ENCODE measurements at places on chromosomes 3 and 15.

GRCh38 chr3:88863196-88863595 lies 244.2 kb upstream of the EPHA3 start:
- no peak for DNase-seq

DNA sequence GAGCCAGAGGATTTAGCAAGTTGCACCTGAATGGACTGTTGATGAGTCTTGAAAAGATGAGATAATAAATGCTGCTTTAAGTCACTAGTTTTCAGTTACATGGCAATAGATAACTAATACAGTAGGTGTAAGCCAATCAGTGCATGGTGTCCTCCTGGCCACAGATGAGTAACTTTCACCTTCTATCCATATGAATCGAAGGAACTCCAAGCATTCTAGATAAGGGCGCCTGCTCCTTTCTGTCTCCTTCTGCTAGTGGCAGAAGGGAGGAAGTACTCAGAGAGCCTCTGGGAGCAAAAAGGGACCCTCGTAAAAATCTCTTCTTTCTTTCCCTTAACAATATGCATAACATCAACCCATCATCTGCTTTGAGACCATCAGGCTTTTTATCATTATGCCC lies 37.3 kb downstream of the TM6SF1 start:
- DNase-seq = no peak

- no peak for DNase-seq
Measured at GRCh38 chr3:170634663-170635384, 48.9 kb upstream of the SLC7A14 start.

- DNase-seq = no peak
Measured at GRCh38 chr3:2082871-2083480, 15.7 kb upstream of the CNTN4 start.

DNA sequence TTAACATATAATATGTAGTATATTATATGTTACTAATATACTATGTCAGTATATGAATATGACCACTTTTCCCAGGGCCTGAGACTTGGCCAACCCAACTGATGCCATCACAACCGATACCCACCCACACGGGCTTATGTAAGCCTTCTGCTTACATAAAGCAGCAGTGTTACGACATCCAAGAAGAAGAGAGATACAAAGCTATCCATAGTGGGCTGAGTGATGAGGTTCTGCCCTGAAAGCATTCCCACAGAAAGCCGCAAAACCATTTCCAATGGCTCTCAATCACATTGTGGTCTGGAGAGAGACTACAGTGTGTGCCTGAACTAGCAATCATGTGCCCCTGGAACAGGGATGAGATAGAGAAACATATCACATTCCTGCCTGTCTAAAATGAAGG lies 177.9 kb downstream of the PLOD2 start:
- no peak for DNase-seq

DNA sequence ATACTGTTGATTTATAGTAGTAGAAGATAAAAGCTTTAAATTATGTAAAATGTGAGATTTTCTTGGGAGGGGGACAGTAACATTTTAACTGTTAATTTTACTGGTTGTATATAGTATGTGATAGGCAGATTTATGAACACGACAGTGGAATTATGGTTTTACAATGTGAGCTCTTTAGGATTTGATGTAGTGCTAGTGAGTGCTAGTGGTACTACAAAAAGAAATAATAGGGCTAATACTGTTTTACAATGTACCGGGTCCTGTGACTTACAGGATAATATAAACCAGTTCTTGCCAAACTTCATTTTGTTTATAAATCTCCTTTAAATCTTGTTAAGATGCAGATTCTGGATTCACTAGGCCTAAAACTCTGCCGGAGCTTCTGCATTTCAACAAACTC lies 165.7 kb downstream of the TCF12 start:
- DNase-seq = no peak

GRCh38 chr15:89630260-89630659 lies 25.0 kb downstream of the KIF7 start:
- no peak for DNase-seq

- DNase-seq = no peak
Measured at GRCh38 chr3:10238345-10239183, 9.7 kb upstream of the TATDN2 start.

DNA sequence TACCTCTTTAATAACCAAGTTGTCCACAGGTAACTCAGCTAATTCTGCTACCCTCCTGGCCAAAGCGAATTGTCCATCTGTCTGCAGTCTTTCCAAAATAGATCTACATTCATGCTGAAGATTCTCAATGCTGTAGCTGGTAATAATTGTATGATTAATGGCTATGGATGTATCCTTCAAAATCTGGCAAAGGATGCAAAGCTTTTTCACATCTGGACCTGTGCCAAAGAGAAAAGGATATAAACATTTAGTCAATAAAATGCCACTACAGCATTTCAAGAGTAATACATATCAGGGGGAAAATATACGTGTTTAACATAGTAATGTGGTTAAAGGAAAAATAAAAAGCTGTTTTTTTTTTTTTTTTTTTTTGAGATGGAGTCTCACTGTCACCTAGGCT lies 48.7 kb downstream of the EIF3J start:
- DNase-seq = no peak

GRCh38 chr3:172038798-172039435 lies 461 bp upstream of the FNDC3B start:
- no peak for DNase-seq

DNA sequence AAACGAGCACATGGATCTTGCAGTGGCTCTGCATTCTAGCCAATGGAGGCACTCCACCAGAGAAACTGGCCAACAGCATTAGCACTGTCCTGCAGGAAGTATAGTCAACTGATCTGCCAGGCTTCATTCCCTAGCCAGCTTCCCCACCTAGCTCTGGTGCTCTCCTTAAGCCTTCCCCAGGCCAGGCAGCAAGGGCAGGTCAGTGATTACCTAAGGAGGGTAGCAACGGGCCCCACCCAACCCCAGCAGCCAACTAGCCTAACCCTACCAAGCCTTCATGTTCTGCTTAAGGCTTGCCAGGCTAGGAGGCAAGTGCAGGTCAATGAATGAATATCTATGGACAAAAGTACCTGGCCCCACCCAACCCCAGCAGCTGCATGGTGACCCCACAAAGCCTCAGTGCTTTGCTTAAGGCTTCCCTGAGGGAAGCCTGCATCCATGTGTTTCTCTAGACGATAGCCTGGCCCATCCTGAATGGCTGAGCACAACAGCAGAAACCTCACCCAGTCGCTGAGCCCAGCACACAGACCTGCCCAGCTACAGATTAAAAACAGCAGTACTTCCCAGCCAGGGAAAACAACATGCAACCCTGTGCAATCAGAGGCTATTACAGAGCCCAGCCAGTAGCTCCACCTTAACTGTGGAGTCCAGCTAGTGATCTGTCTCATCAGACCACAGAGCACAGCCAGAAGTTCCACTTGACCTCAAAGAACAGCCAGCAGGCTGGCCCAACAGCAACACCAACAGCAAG lies 28.5 kb downstream of the THBS1 start:
- no peak for DNase-seq

DNA sequence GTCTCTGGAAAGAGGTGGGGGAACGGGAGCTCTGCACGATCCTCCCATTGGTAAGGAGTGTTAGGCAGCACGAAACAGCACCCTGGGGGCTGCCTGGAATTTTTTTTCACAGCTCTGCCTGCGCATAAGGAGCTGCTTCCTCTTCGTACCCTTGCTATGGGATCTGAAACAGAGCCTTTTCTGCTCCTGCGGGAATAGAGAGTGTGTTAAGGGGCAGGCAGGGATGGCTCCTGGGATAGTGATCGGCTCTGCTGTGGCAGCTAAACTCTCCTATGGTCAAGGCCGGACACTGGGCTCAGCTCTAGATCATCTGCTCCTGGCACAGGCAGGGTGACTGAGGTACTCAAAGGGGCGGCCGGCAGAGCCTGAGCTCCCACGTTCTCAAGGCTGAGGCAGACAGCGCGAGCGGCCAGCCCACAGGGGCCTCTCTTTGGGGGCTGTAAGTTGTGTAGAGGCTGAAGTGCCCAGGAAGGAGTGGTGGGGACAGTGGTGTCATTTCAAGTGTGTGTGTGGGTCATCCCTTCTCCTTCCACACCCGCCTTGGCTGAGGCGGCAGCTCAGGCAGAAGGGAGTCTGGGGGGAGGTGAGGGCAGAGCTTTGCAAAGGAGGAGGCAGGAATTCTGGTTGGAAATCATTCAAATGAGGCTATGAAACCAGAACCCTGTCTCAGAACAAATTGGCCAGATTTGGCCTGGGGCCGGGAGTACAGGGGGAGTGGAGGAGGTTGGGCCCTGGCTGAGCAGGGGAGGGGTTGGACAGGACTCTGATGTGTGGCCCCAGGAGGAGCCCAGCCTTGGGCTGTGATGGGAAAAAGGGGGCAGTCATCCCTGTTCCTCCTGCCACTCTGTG lies 31.0 kb downstream of the EPHB3 start:
- DNase-seq = no peak

DNA sequence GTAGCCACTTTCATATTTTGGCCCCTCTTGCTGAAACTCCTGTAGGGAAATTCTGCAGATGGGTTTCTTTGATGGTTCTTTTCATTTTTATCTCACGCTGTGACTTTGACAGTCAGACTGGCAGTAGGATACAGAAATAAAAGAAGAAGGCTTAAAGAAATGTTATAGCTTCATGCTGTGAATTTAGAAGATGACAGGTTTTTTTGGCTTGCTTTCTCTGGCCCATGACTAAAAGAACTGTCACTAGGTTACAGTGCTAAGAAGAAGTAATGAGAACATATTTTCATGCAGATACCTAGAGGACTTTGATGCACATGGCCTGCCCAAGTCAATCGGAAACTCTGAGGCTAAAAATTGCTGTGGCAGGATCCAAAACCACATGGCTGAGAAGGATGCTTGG lies 334.5 kb downstream of the EPHA6 start:
- no peak for DNase-seq

DNA sequence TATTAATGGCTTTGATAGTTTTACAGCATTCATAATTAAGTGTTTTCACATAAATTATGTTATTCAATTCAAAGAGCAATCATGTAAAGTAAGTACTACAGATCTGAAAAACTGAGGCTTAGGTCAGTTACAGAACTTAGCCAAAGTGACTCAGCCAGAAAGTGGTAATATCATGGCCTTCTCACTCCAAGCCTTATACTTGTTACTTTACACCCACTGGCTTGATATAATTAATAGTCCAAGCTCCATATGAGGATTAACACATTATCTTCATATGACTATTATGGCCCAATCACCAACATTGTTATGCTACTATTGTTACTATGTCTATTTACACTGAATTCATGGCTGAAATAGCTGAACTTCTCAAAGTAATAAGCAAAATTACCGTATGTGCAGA lies 50.7 kb downstream of the TIGIT start:
- DNase-seq = no peak

GRCh38 chr3:8651418-8652323 lies 7.1 kb upstream of the SSUH2 start:
- DNase-seq = no peak

DNA sequence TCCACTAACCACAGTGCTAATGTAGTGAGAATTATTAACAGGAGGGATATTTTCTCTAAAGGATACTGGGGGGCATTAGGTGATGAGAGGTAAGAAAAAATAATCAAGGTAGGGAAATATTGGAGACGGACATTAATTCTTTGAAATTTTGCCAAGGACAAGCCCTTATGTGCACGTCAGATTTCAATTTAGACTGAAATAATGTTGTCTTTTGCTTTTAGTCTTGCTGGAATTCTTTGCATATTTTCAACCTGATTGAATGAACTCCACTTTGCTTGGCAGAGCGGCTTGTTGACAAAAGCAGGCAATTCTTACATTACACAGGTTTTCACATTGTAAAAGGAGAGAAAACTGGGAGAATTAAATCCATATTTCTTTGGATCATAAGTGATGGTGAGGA lies 25.0 kb upstream of the C3orf52 start:
- DNase-seq = no peak

DNA sequence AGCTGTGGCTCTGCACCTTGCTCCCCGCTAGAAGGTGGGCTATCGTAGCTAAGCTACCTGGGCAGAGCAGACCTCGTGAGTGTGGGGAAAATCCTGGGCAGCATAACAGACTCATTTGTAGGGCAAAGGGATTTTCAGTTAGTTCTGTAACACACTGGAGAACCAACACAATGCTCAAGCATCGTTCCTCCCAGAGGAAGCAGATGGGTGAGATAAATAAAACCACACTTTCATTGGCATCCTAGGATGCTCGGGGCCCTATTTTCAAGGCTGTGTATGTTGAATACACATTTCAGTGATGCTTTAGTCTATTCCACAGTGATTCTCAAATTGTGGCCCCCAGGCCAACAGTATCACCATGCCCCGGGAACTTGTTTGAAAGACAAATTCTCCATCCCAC lies 20.0 kb downstream of the LIPC start:
- DNase-seq = no peak

DNA sequence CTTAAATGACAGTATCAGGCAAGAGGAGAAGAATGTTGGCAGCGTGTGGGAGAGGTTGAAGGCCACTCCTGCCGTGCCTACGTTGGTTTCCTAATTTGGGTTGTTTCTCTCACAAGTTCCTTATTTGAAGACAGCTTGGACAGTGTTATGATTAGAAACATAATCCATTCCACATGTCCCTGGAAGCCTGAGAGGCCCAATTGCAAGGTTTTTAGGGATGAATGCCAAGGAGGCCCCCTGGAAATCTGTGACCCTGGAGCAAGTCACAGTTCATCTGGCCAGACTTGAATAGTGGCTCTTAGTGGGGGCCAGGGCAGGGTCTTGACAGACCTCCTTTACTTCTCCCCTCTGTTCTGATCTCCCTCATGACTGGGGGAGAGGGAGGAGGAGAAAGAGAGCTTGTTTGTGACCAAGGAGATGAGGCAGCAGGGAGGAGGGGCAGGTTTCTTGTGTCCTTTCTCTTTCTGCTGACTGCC lies 584.4 kb upstream of the TBL1XR1 start:
- DNase-seq = no peak
